ENCODE measurements at places on chromosomes 6 and 20.

DNA sequence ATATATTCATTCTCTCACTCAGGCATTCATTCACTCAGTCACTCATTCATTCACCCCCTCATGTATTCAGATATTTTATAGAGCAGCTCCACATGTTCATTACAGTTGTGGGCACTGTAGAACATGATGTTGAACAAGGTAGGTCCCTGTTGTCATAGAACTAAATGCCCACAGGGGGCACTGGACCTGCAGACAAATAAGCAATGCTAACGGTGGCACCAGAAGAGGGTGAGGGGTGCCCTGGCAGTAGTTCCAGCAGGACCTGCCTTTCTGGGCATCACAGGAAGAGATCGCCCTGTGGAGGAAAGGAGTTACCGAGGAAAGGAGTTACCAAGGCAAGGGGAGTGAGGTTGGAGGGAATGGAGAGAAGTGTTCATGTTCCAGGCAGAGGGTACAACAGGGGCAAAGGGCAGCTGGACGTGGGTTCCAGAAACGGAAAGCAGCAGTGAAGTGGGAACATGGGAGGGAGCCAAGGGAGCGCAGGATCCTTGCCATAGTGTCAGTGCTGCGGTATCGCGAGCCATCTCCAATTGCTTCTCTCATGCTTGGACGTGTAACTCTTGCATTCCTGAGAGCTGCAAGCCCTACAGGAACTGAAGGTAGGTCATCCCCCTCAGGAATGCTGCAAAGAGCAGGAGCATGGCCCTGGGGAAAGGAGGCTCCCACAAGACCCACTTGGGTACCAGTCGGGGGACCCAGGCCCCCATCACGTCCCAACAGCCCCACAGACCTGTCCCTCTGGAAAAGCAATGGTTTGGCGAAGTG lies 128.2 kb downstream of the EDN3 start:
- no peak for DNase-seq

DNA sequence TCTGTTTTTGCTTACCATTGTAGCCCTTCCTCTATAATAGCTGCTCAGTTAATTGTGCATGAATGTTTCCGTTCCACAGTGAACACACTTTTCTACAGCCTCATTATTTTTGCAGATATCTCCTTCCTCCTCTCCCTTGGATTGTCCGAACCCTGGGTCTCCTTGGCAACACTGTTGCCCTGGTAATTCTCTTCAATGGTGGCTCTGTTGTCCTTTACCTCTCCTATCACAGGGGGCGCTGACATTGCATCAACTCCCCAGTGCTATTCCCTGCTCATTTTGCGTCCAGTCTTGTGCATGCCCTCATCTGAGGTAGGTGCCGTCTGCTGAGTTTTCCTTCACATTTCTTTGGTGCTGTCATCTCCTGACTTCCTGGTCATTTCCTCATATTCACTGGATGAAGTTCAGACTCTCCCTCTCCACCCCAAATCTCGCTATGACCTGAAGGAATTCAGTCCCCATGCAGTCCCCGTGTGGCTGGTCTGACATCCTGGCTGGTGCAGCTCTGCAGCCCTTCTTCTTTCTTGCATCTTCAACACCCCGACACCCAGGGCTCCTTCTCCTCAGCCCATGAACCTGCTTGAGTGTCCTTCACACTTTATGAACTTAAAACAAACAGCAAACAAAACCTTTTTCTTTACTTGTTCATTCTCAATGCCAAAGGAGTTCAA lies 21.1 kb downstream of the PHACTR2 start:
- no peak for DNase-seq

DNA sequence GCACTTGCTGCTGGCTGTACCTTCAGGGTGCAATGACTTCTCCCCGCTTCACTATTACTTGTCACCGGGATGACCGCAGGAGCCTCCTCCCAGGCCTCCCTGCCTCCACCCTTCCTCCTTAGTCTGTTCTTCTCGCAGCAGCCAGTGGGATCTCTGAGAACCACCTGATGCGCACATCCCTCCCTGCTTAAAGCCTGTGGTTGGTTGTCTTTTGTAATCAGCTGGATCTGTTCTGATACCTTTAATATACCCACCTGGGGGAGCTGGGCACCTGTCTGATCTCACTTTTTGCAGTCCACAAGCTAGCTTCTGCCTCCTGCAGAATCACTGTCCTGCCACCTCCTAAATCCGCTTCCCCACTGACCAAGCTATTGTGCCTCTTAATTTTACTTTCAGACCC lies 34.6 kb downstream of the TOX2 start:
- no peak for DNase-seq

- DNase-seq, result no peak
Observed at GRCh38 chr20:17024513-17025119, 202.2 kb upstream of the PCSK2 start.

DNA sequence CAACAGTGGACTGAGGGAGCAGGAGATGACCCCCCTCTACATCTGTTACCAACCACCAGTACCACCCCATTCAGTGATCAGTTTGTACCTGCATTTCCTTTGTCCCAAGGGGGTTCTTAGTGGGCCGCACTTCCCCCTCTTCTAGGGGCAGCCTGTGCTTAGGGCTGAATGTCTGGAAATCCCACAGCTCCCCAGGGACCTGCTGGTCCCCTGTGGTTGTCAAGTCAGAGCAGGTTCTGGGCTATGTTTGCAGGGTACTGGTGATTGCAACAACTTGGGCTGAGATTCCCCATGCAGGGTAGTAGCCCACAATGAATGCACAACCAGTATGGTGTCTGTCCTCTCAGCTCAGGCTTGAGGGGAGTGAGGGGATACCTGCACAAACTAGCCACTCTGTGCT lies 39.7 kb upstream of the COL10A1 start:
- DNase-seq, result no peak

DNA sequence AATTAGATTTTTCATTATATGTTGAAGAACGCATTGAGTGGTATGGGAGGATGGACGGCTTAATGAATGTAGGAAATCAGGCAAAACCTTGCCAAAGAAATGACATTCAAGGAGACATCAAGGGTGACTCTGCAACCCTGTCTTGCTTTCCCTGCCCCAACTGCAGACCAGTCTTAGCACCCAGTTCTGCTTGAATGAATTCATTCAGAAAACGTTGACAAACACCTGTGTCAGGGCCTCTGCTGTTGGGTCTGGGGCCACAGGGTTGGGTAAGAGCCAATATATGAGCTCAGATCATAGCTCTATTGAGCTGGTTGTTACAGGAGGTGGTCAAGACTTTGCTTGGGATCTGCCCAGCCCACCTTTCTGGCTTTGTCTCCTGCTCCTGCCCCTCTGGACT lies 7.7 kb upstream of the ASXL1 start:
- no peak for DNase-seq

GRCh38 chr6:113103634-113104361 lies 753.3 kb upstream of the MARCKS start:
- no peak for DNase-seq

GRCh38 chr6:26272171-26272637 lies 92.8 kb upstream of the BTN3A2 start:
- no peak for DNase-seq

- no peak for DNase-seq
Observed at GRCh38 chr6:73942592-73943186, 246.7 kb downstream of the CD109 start.

DNA sequence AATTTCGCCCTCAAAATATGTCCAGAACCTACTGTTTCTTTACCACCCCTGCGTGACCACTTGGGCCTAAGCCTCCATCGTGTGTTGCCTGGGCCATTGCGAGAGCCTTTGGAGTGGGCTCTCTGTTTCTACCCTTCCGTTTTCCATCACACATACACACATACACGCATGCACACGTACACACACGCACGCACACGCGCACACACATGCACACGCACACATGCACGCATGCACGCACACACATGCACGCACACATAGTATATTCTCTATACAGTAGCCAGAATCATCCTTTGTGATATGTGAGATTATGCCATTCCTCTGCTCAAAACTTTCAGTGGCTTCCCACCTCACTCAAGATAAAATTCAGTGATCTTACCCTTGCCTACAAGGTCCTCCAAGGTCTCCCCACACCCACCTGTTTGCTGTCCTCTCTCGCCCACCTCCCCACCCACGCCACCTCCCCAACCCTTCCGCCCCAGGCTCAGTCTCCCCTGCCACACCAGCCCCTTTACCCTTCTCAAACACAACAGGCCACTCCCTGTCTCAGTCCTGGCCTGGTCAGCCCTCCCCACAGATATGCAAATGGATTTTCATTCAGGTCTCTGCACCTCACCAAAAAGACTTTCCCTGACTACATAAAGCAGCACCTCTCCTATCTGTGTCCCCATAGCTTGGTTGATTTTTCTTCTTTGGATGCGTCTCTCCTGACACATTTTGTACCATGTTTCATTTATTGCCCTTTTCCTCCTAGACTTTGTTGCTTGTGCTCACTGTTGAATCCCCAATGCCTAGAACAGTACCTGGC lies 559.6 kb downstream of the CD83 start:
- no peak for DNase-seq

GRCh38 chr20:35487479-35487878 lies 32.1 kb downstream of the CEP250 start:
- no peak for DNase-seq

- DNase-seq, result no peak
Observed at GRCh38 chr6:7750197-7750596, 24.3 kb downstream of the BMP6 start.

DNA sequence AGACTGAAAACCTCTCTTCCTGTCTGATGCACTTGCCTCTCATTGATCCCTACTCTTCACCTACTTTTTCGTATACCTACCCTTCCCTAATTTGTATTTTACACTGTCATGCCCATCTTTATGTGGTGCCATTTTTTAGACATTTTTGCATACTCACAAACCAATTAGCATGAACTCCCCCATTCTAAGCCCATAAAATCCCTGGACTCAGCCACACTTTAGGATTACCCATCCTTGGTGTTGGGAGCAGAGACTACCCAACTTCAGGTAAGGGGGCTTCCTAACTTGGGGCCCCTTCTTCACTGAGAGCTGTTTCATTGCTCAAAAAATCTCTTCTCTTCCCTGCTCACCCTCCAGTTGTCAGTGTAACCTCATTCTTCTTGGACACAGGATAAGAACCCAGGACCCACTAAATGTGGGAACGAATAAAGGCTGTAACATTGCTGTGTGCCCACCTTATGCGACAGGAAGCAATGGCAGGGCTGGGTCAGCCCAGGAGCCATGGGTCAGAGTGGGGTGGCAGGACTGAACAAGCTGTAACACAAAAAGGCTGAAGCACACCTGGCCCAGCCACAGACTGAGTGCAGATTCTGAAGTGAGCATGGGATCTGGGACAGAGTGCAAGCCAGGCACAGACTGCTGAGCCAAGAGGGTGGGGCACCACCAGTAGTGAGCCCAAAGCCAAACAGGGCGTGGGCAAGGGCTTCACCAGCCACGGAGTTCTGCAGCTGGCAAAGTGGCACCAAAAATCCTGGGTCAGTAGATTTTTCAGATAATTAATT lies 789.1 kb upstream of the HS3ST5 start:
- DNase-seq, result no peak

- DNase-seq, result peak; percentile 53
Observed at GRCh38 chr20:46752728-46753127, 43.3 kb downstream of the SLC2A10 start.

DNA sequence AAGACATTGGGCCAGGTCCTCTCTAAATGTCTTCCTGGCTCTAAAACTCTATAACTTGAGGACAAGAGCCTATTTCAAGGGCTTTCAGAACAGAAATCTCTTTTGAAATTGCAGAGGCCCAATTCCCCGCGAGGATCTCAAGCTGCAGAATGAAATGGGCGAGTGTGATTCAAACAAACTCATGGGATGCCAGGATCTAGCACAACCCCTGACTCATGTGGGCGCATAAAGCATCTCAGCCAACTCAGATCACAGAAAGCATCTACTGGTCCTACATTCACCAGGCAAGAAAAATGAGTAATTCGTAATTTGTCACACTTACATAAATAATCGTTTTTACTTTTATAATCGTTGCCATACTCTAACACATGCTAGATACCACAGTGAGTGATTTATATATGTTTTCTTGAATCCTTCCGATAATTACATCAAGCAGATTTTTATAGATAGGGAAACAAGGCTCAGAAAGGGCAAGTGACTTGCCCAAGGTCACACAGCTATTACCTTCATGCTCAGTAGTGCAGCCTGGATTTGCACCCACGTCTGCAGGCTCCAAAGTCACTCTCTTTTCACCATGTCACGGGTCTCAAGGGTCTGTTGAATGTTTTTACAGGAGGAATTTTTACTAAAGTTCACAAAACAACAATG lies 26.2 kb downstream of the FOXF2 start:
- DNase-seq, result no peak

DNA sequence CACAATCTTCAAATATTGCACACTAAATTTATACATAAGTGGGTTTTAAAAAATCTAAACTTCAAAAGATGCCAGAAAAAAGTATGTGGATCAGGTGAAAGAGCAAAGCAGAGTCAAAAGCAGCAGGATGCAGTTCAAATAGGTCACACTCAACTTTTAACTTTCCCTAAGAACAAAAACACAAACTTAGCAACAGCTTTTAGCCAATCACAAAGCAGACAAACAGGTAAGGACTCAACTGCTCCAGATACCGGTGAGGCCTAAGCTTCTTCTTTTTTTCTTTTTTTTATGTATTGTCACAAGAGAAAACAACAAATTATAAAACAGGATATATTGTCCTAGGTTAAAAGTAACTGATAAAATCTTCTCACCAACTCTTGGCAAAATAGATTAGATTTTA lies 74.7 kb downstream of the SESN1 start:
- no peak for DNase-seq

GRCh38 chr6:107727096-107727757 lies 96.9 kb downstream of the SCML4 start:
- no peak for DNase-seq

- no peak for DNase-seq
Observed at GRCh38 chr6:169092375-169092774, 161.3 kb downstream of the THBS2 start.

GRCh38 chr20:24917797-24918578 lies 31.1 kb upstream of the CST7 start:
- peak; percentile 76 for DNase-seq

- no peak for DNase-seq
Observed at GRCh38 chr6:52554684-52555280, 22.1 kb downstream of the TRAM2 start.

Measured in CD8-positive, alpha-beta T cell (primary cell).